Activated T-cell treated with anti-CD3 and anti-CD28 coated beads, Interleukin-2, amount 50 U/mL, for 48 hours (primary cell): ENCODE measurements at places on chromosomes 2 and 18.

DNA sequence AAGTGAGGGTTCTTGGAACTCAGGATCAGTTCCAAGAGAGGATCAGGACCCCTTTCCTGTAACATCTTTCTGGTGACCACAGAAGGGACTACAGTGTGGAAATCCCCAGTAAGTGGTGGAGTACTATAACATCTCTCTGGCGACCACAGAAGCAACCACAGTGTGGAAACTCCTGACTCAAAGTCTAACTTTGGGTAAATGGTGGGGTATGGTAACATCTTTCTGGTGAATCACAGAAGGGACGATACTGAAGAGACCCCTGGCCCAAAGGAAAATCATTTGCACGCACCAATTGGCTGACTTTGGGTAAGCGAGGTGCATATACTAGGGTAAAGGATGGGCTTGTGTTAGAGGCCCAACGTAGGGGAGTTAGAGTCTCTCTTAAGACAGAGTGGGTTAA is 56.3 kb upstream of the GULP1 start:
- peak; percentile 27 for DNase-seq

DNA sequence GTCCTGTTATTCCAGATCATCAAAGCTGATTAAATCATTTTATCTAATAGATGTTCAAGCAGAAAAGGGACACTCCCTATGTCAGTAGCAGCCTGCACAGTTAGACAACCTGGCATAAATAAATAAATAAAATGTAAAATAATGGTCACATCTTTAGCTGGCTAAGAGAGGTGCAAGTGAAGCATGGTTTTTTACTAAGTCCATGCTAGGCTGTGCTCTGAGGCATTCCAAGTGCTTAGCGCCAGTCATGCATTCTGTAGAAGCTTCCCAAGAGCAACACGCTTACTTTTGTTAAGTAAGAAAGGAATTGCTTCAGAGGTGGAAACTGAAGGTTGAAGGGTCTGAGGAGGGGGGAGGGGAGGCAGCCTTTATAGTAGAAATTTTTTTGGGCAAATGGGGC is 351.2 kb downstream of the CDH2 start:
- no peak for DNase-seq

DNA sequence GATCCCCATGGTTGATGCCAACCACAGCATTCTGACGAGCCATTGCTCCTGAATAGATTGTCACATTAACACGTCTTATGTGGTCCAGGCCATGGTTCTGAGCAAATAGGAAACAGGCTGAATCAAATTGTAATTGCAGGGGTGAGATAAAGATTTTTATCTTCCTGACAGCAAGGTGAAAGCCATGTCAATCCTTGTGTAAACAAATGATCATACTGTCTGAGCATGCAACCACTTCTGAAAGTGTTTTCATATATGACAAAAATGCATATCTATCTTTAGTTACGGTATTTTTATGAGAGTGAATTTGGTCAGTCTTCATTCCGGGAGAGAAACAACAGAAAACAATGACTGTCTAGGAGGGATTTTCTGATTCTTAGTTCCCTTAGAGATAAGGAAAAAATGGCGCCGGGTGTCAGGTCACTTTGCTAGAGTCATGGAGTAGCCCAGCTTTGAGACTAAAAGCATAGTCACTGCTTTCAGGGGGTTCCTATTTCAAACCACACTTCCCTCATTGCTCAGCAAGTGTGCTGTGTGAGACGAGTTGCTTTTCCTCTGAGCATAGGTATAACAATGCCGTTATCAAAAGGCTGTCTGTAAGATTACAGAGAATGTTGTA is 958.9 kb downstream of the DCDC2C start:
- DNase-seq = no peak

DNA sequence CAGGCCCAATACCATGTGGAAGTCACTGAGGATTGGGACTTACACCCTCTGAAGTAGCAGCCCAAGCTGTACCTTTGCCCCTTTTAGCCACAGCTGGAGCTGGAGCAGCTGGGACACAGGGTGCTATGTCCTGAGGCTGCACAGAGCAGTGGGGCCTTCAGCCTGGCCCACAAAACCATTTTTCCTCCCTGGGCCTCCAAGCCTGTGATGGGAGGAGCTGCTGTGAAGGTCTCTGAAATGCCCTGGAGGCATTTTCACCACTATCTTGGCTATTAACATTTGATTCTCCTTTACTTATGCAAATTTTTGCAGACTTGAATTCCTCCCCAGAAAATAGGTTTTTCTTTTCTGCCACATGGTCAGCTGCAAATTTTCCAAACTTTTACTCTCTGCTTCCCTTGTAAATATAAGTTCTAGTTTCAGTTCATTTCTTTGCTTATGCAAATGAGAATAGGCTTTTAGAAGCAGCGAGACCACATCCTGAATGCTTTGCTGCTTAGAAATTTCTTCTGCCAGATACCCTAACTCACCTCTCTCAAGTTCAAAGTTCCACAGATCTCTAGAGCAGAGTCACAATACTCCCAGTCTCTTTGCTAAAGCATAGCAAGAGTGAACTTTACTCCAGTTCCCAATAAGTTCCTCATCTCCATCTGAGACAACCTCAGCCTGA is 213.8 kb upstream of the MGAT5 start:
- no peak for DNase-seq

DNA sequence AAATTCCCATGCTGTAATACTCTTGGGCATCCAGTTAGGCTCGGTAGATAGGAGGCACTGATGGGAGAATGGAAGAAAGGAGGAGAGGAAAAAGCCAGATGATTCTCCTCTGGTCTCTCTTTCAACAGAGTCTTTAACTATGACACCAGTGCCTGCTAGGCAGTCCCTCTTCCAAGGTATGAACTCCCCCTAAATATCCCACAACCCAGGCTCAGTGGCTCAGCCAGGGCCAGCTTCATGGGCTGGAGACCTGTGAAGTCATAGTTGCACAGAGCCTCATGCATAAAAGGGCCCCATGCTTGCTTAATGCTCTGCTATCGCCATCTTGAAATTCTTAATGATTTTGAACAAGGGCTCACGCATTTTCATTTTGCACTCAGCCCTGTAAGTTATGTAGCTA is 869.2 kb upstream of the GCFC2 start:
- no peak for DNase-seq

DNA sequence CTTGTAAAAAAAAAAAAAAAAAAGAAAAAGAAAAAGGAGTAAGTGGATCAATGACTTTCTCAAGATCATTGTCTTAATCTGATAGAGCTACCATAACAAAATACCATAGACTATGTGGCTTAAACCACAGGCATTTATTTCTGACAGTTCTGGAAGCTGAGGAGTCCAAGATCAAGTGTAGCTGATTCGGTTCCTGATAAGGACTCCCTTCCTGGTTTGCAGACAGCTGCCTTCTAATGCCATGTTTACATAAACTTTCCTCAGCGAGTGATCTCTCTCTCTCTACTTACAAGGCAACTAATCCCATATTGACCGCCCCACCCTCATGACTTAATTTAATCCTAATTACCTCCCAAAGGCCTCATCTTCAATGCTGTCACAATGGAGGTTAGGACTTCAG is 36.5 kb upstream of the SIX2 start:
- DNase-seq = no peak

GRCh38 chr2:55992455-55992854 is 68.9 kb upstream of the EFEMP1 start:
- DNase-seq = no peak

DNA sequence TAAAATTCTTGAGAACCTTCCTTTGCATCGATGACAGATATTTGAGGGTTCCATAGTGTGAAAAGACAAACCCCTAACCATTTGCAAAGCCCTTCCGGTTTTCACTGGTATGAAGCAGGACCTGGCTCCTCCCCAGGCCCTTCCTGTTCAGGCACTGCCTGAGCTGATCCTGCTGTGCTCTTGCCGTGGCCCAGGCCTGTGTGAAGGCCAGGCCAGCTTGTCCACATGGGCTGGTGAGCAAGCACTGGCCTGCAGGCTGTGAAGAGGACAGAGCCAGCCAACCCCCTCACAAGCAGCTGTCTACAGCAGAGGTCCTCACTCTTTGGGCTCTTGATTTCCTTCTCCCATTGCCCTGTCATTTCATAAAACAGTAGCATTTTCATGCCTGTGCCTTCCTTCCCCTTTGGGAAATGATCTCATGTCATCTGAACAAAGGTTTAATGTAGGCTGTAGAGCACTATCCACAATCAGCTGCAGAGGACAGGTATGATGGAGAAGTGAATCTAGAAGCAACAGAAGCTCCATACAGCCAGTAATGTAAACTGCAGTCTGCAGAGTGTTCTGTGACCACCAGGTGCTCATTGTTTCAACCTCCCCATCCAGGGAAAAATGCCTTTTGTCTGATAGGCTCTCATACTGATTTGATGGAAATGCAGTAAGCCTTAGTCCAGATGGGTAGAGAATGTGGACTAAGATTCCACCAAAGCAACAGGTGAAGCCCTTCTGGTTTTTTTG is 19.8 kb downstream of the MPHOSPH10 start:
- no peak for DNase-seq

DNA sequence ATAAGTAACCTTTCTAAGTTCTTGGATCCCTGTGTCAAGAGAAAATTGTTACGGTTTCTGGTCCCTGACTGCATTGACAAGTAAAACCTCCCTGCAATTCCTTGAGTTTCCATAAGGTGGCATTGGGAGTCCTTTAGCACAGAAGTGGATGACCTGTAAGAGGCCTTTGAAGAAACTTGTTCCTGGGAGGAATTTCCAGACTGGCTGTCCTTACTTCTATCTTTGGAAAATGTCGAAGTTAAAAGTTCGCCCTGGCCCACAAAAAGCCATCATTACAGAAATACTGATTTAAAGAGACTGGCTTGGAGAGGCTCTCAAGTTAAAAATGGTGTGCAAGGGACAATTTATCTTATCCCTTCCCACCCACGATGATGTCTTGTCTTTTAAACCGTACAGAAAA is 218.4 kb downstream of the CDH20 start:
- DNase-seq = no peak

- no peak for DNase-seq
Measured at GRCh38 chr2:30511122-30512083, 64.4 kb downstream of the LCLAT1 start.

- DNase-seq = no peak
Measured at GRCh38 chr18:8786483-8787370, 81.4 kb downstream of the MTCL1 start.

DNA sequence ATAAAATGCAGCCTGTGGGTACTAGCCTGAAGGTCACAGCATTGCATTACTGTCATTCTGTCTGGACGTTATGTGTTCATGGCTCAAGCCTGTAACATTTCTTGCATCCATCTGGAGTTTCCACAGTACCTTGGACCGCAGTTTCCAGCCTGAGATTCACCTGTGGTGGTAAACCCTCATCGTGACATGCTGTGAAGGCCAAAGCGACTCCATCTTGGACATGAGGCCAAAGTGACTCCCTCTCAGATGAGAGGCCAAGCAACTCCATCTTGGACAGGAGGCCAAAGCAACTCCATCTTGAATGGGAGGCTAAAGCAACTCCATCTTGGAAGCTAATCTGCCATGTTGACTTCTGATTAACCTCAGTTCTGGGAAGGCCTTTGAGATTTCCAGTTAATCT is 257.7 kb upstream of the MYT1L start:
- no peak for DNase-seq

- DNase-seq = no peak
Measured at GRCh38 chr18:10928011-10928771, 221.2 kb downstream of the PIEZO2 start.

GRCh38 chr18:79797518-79798345 is at the start of gene KCNG2:
TSS of gene KCNG2 (plus strand) at chr18:79797938. CDS start at chr18:79863668, 65,730 bp downstream.
- peak; percentile 56 for DNase-seq

GRCh38 chr18:76619621-76620315 is 124.7 kb upstream of the ZNF516 start:
- peak; percentile 18 for DNase-seq

- no peak for DNase-seq
Measured at GRCh38 chr2:939936-940601, 10.6 kb upstream of the SNTG2 start.

GRCh38 chr2:173400760-173401159 is 46.1 kb downstream of the CDCA7 start:
- DNase-seq = peak; percentile 17

- DNase-seq = no peak
Measured at GRCh38 chr2:7999683-8000476, 682.0 kb upstream of the ID2 start.

DNA sequence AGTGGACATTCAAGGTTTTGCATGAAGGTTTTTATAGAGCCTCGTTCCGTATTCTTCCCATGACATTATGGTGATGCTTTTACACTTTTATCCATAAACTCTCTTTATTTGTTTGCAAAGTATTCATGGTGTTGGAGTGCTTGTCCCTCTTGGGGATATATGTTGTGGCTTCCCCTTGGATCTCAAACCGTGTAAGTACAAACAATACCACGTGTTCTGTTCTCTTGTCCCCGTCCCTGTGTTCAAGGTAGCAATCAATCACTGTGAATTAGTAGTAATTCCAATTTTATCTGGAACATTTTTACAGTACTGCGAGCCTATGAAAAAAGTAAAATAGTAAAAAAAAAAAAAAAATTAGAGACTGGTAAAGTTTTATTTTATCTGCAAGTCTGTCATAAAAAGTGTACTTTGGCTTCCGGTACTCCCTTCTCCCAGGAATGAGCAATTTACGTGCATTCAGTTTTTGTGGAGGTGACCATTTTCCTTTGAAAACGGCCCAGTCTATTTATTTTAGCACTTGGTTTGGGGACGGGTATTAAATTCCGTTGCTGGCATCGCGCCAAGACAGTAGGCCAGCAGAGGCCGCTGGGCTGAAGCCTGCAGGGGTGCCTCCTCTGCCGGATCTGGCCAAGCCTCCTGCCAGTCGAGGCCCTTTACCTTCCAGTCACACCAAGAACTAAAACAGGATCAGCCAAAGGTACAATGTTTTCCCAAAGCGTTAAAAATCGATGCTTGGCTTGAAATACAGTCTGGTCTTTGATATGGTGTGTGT is 175.7 kb downstream of the SOCS6 start:
- DNase-seq = peak; percentile 48

GRCh38 chr2:219552382-219553167 is 8.7 kb downstream of the TMEM198 start:
- DNase-seq = peak; percentile 92
